Activated CD4-positive, alpha-beta memory T cell treated with anti-CD3 and anti-CD28 coated beads, Interleukin-2, amount 10 ng/mL, durations not matched to agents 7 days and 5 days (primary cell): ENCODE measurements at places on chromosomes 12 and 14.
A peak's percentile ranks its signal among the peaks of the same experiment; 100 is the strongest.

GRCh38 chr14:99467336-99468078 lies 13.2 kb downstream of the SETD3 start:
- no peak overlapping the region for H3K27ac ChIP-seq
- no peak for DNase-seq
- no peaks in the 10 kb centered on the region for H3K27me3 ChIP-seq
- peaks cover 19% of the 10 kb centered on the region for H3K36me3 ChIP-seq
- H3K4me3 ChIP-seq: no peak overlapping the region

DNA sequence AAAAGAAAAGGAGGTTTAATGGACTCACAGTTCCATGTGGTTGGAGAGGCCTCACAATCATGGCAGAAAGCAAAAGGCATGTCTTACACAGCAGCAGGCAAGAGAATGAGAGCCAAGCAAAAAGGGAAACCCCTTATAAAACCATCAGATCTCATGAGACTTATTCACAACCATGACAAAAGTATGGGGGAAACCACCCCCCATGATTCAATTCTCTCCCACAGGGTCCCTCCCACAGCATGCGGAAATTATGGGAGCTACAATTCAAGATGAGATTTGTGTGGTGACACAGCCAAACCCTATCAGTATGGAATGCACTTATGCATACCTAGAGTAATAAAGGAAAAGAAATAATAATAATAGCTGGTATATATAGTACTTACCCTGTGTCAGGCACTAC lies 4.5 kb upstream of the GLIPR1 start:
- peaks cover 11% of the 10 kb centered on the region for H3K27me3 ChIP-seq
- H3K27ac ChIP-seq: no peak overlapping the region
- no peak for DNase-seq
- H3K4me1 ChIP-seq: peaks cover 33% of the 10 kb centered on the region
- peaks cover 2% of the 10 kb centered on the region for H3K36me3 ChIP-seq

DNA sequence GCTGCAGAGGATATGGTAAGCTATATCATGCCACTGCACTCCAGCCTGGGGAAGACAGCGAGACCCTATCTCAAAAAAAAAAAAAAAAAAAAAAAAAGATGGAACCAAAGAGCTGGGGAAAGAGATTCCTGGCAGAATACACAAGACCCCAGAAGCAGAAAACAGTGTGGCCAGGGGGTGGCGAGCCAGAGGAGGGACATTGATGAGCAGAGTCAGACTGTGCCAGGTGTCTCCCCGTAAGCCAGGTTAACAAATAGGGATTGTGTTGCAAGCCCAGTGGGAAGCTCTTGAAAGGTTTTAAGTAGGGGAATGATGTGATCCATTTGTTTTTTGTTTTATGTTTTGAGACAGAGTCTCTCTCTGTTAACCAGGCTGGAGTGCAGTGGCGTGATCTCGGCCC lies 56.1 kb downstream of the FIGNL2 start:
- no peak overlapping the region for H3K4me3 ChIP-seq
- H3K4me1 ChIP-seq: no peaks in the 10 kb centered on the region
- no peak for DNase-seq
- H3K27me3 ChIP-seq: peaks cover 2% of the 10 kb centered on the region
- H3K27ac ChIP-seq: no peak overlapping the region

- H3K27ac ChIP-seq: no peak overlapping the region
- peaks cover 3% of the 10 kb centered on the region for H3K27me3 ChIP-seq
Measured at GRCh38 chr14:105178069-105178867, 2.8 kb downstream of the NUDT14 start.

DNA sequence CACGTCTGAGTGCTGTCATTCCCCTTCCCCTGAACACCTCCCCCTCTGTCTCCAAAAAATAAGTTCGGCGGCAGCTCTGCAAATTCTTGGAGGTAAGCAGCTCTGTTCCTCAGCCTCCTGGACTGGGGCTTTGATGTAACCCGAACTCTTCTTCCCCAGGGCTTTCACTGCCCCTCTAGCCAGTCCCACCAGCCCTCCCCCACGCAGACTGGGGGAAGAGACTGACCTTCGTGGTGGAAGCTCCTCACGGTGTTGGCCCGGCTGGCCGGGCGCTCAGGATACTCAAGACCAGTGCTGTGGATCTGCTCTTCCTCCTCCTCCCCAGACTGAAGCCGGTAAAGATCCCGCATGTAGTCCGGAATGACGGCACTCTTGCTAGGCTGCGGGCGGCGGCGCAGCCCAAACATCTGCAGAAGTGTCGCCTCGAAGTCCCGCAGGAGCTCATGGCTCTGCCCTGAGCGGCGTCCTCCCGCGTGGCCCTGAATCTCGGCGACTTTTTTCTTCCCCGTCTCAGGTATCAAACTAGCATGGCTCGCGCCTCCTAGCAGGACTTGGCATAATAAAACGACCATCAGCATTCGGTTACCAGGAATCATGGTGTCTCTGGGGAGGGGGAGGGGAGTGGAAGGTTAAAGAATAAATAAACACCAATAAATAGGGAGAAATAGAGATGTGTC lies 4.9 kb downstream of the BMP4 start:
- H3K27me3 ChIP-seq: peaks cover 69% of the 10 kb centered on the region
- H3K36me3 ChIP-seq: no peaks in the 10 kb centered on the region
- no peak for DNase-seq
- no peak overlapping the region for H3K27ac ChIP-seq

DNA sequence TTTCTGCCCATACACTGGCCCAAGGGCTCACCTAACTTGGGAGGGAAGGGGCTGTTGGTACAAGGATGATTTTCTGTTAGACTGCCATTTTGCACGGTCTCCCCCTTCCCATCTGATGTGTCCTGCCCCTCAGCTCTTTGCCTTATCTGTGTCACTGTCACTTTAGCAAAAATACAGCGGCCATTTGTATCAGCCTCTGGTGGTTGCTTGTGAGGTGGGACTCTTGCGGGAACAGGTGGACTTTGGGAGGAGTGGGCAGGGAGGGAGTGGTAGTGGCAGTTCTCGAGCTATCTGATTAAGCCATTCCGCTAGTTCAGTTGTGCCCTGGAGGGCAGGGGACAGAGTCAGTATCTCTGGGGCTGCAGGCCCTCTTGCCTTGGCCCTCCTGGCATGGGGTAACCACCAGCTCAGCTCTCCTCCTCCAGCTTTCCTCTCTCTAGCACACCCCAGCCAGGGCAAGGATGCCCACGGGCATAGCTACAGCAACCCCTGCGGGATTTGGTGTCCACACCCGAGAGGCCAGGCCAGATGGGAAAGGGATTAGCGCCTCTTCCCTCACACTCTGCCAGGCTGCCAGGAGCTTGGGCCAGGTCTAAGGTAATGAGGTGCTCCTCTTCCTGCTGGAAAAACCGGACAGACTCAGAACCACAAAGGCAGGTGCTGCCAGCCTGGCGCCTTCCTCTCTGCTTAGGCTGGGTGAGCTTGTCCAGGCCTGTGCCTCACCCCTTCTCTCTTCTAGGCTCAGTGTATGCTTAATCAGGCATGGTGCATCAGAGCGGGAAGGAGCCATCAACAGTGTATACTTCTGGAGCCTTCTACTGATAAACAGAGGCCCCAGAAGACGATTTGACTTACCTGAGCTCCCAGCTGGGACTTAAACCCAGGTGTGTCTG lies 8.7 kb downstream of the SLC48A1 start:
- H3K27me3 ChIP-seq: no peaks in the 10 kb centered on the region
- H3K4me1 ChIP-seq: peaks cover 27% of the 10 kb centered on the region
- H3K4me3 ChIP-seq: peak overlapping the region; percentile 7
- peaks cover 51% of the 10 kb centered on the region for H3K36me3 ChIP-seq
- peak overlapping the region; percentile 64 for H3K27ac ChIP-seq

DNA sequence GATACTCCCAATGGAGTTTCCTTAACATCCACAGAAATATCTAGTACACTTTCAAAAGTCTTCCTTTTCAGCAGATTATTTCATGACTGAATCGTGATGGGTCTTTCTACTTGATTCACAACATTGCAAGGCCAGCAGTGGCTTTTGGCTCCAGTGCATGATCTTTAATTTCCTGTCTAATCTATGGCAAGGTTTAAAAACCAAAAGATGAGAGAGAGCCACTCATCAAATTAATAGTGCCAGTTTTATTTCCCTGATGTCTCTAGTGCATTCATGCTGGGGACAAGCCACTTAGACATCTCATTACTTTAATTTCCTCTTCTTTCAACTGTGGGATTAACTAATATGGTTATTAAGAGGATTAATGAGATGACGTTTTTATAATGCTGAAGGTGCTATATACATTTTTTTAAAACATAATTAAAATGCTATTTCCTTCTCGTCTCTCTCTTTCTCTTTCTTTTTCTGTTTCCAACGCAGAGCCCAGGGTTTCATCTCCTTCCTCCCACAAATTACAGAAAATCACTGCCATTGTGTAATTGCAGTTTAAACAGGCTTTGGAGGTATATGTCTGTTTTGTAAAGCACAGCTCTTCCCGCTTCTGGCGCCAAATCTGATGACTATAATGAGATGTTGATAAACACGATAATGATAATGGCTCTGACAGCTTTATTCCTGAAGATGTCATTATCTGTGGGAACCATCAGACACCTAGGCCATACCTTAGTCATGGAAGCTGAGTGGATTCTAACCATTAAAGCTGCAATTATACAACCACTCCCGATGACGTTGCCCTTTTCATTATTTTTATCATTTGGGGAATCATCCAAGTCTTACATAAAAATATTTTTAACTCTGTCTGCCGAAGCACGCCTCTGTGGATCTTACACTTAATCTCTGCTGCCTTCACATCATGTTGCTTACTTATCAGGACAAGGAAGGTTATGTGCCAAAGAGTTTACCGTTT lies 103.1 kb upstream of the PPM1H start:
- no peaks in the 10 kb centered on the region for H3K36me3 ChIP-seq
- no peak overlapping the region for H3K27ac ChIP-seq
- H3K27me3 ChIP-seq: no peaks in the 10 kb centered on the region
- H3K4me3 ChIP-seq: no peak overlapping the region
- DNase-seq: no peak

- H3K4me1 ChIP-seq: peaks cover 20% of the 10 kb centered on the region
- peak within 1 kb of the TSS; percentile 63 for H3K4me3 ChIP-seq
- no peaks in the 10 kb centered on the region for H3K36me3 ChIP-seq
- DNase-seq: peak; percentile 65
- H3K27ac ChIP-seq: no peak within 1 kb of the TSS
Measured at GRCh38 chr12:12349711-12350665, at the start of gene MANSC1. TSS of gene MANSC1 (minus strand) at chr12:12350242. CDS start at chr12:12343314, 6,928 bp downstream.

DNA sequence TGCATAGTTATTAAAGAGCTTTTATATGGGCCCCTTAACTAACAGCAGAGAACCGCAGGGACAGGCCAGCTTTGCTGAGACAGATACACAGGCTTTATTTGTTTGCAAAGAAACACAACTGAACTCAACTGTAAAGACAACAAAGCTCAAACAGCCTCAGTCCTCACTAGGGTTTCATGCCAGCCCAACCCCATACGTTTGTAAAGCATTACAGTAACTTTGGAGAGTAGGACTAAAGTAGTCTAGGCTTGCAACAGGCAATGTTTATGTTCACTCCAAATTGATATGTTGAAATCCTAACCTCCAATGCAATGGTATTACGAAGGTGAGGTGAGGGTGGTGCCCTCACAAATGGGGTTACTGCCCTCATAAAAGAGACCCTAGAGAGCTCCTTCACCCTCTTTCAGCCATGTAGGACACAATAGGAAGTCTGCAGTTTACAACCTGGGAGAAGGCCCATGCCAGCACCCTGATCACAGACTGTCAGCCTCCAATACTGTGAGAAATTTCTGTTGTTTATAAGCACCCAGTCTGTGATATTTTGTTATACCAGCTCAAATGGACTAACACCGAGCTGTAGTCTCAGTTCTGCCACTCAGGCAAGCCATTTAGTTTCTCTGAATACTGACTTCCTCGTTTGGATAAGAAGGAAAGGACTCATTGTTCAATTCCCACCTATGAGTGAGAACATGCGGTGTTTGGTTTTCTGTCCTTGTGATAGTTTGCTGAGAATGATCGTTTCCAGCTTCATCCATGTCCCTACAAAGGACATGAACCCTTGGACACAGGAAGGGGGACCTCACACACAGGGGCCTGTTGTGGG lies 35.2 kb downstream of the PPM1H start:
- H3K27me3 ChIP-seq: no peaks in the 10 kb centered on the region
- no peaks in the 10 kb centered on the region for H3K36me3 ChIP-seq
- DNase-seq: no peak
- no peaks in the 10 kb centered on the region for H3K4me1 ChIP-seq
- no peak overlapping the region for H3K4me3 ChIP-seq
- no peak overlapping the region for H3K27ac ChIP-seq

DNA sequence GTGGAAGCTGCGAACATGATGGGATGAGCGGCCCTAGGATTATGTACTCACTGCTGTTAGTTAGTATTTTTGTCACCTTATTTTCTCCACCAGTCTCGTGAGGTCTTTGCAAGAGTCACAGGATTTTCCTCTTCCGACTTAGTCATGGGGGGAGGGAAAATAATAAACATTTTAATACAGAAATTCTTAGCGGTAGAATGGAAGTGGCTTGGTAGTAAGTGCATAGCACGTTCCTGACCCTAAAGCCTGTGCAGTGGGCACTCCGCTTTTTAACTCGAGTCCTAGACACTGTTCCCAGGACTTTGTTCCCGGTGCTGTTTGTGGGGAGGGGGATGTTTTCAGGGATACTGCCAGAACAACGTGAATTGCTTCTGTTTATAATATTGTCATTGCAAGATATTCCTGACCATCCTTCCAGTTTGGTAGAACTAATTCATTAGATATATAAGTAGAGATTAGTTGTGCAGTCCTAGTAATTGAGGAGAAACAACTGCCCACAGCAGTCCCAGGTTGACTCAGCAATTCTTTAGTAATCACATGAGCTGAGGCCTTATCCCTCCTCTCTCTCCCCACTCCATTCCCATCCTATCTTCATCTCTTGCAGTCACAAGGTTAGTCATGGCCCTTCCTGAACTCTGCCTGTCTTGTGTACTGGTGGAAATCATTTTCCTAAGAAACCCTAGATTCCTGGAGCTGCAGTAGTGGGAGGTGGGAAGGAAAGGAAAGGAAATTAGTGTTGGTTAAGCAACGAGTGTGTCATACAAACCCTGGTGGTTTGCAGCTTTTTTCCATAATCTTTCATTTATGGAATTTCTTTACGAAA lies 799 bp downstream of the SLC38A6 start:
- DNase-seq: no peak
- H3K27ac ChIP-seq: no peak overlapping the region
- H3K4me3 ChIP-seq: no peak overlapping the region
- no peaks in the 10 kb centered on the region for H3K27me3 ChIP-seq
- peaks cover 21% of the 10 kb centered on the region for H3K36me3 ChIP-seq
- H3K4me1 ChIP-seq: peaks cover 22% of the 10 kb centered on the region

GRCh38 chr12:33125755-33126154 lies 229.2 kb upstream of the PKP2 start:
- H3K4me1 ChIP-seq: no peaks in the 10 kb centered on the region
- H3K4me3 ChIP-seq: no peak overlapping the region
- no peak for DNase-seq
- H3K27me3 ChIP-seq: no peaks in the 10 kb centered on the region
- no peaks in the 10 kb centered on the region for H3K36me3 ChIP-seq
